ENCODE measurements at places on chromosomes 5 and 9.

DNA sequence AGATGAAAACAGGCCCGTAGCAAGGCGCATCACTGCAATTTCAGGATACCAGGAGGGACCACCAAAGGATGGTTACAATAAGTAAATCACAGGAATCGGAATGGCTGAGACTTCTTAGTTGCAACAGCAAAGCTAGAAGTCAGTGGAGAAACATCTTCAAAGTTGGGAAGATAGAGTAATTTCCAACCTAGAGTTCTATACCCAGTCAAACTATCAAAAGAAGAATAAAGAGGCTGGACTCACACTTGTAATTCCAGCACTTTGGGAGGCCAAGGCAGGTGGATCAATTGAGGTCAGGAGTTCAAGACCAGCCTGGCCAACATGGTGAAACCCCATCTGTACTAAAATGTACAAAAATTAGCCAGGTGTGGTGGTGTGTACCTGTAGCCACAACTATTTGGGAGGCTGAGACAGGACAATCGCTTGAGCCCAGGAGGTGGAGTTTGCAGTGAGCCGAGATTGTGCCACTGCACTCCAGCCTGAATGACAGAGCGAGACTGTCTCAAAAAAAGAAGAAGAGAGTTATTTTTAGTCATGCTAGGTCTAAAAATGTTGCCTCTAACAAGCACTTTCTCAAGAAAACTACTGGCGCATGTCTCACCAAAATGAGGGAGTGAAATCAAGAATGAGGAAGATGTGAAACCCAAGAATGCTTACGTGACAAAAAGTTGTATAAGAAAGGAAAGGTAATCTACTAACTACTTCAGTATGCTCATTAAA is 267.7 kb downstream of the DENND1A start:
- no peak for DNase-seq

- DNase-seq, result no peak
These were observed 73.9 kb upstream of the BRINP1 start for GRCh38 chr9:119443179-119443578.

DNA sequence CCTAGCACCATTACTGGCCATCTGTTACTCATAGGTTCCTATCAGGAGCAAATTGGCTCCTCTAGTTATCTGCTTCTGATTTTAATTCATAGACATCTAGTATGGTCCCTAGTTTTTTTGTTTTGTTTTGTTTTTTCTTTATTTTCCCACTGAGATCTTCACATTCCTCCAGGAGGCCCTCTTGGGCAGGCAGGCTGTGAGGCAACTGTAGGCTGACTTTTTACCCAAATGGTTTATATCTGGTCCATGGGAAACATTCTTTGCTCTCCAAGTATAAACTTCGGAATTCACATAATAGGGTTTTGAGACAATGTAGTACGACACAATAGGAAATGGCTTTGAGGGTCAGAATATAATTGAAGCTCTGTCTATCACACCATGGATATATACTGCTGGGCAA is 250.9 kb upstream of the DAB2 start:
- no peak for DNase-seq

GRCh38 chr9:137820161-137820855 is 57.3 kb upstream of the CACNA1B start:
- DNase-seq, result no peak

GRCh38 chr9:73357607-73358006 is 205.9 kb downstream of the ANXA1 start:
- DNase-seq, result no peak

GRCh38 chr9:89497978-89498851 is at the start of gene SEMA4D:
Gene SEMA4D (minus strand): TSS chr9:89498113. CDS start chr9:89405456, 92,657 bp downstream.
- DNase-seq, result peak; percentile 58

- DNase-seq, result no peak
These were observed 218.0 kb downstream of the PIK3R1 start for GRCh38 chr5:68433526-68433922.

- DNase-seq, result peak; percentile 76
These were observed 2.3 kb upstream of the ZNF782 start for GRCh38 chr9:96856363-96857286.

DNA sequence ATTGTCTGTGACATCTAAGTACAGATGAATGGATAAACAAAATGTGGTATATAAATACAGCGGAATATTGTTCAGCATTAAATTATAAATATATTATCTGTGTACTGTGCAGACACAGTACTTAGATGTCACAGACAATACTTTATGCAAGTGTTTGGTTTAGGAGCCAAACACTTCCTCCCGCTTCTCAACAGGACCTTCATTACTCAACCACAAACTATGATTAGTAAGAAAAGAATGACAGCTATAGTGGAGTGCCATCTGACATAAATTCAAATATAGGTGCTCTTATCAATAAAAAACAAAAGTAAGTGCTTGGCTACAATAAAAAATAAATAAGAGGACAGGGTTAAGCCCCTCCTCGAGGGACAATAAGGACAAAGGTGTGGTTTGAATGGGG is 38.9 kb upstream of the STX17 start:
- DNase-seq, result peak; percentile 47

GRCh38 chr5:154587123-154588026 is 109.3 kb upstream of the HAND1 start:
- peak; percentile 5 for DNase-seq

DNA sequence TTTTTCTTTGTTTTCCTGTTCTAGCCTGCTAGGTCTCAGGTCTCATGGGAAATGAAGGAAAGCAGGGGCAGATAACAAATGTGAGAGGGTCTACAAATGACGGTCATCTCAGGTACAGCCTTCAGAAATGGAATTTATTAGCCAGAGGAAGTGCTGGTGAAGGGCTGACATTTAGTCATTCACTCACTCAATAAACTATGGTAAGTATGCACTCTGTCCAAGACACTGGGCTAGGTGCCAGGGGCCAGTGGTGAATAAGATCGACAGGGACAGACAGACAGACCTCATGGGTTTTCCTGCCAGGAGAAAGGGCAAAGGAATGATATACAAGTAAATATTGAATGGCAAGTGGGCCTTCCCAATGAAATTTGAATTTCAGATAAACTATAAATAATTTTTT is 6.3 kb downstream of the PDE6A start:
- DNase-seq, result peak; percentile 89

DNA sequence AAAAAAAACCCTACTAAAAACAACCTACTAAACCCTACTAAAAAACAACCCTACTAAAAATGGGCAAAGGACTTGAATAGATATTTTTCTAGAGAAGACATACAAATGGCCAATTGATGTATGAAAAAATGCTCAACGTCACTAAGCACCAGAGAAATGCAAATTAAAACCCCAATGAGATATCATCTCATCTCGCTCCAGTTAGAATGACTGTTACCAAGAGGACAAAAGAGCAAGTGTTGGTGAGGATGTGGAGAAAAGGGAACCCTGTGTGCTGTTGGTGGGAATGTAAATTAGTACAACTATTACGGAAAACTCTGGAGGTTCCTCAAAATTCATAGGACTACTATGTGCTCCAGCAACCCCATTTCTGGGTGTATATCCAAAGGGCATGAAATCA is 10.8 kb downstream of the SDHA start:
- DNase-seq, result no peak

- no peak for DNase-seq
These were observed 1395.9 kb downstream of the PTPRD start for GRCh38 chr9:9216934-9217333.

- no peak for DNase-seq
These were observed 252.5 kb downstream of the NNT start for GRCh38 chr5:43855452-43855851.

- no peak for DNase-seq
These were observed 176.7 kb upstream of the PRDM9 start for GRCh38 chr5:23330726-23331125.

DNA sequence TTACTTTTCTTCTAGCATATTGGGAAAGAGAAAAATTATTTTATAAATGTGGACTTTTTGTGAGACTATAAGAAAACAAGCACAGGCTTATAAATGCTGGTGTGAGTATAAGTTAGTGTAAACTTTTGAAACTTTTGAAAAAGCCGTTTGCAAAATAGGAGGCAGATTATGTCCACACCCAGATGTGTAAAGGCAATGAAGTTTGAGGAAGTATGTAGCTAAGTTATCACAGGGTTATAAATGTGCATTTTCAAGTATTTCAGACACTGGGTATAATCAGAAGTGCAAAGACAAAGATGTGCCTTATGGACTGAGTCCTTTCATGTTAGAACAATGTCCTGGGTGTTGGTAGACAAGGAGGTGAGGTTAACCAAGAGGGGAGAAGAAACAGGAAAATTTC is 85.5 kb downstream of the ANXA1 start:
- DNase-seq, result no peak

- peak; percentile 9 for DNase-seq
These were observed 110.5 kb downstream of the MEGF10 start for GRCh38 chr5:127400946-127401670.

GRCh38 chr5:160023908-160024630 is 15.1 kb downstream of the TTC1 start:
- no peak for DNase-seq

GRCh38 chr9:107390279-107390678 is 99.3 kb downstream of the KLF4 start:
- DNase-seq, result no peak

- no peak for DNase-seq
These were observed 69.8 kb downstream of the SLCO4C1 start for GRCh38 chr5:102226321-102226720.

GRCh38 chr5:53923961-53924360 is 363.5 kb downstream of the NDUFS4 start:
- peak; percentile 7 for DNase-seq

DNA sequence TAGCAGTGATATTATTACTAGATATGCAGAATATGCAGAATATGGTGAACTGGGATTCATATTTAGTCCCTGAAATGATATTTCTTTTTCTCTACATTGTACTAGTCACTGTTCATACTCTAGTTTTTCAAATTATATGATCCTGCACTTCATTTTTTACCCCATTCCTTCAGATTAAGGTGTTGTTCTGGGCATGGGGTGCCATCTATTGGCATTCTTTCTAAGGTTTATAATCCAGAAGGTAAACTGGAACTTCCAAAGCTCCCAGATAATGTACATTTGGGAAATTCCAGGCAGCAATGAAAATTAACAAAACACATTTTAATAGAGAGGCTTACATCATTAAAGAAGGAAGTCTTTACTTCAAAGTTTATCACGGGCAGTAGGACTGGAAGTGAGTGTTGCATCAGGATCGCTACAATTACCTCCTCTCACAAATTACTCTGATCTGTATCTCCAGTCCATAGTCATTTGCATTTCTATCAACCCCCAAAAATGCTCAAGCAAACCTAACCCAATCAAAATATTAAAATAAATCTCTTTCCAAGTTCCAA is 12.5 kb downstream of the RFX3 start:
- no peak for DNase-seq

GRCh38 chr9:121983736-121984135 is 109.4 kb downstream of the TTLL11 start:
- no peak for DNase-seq

DNA sequence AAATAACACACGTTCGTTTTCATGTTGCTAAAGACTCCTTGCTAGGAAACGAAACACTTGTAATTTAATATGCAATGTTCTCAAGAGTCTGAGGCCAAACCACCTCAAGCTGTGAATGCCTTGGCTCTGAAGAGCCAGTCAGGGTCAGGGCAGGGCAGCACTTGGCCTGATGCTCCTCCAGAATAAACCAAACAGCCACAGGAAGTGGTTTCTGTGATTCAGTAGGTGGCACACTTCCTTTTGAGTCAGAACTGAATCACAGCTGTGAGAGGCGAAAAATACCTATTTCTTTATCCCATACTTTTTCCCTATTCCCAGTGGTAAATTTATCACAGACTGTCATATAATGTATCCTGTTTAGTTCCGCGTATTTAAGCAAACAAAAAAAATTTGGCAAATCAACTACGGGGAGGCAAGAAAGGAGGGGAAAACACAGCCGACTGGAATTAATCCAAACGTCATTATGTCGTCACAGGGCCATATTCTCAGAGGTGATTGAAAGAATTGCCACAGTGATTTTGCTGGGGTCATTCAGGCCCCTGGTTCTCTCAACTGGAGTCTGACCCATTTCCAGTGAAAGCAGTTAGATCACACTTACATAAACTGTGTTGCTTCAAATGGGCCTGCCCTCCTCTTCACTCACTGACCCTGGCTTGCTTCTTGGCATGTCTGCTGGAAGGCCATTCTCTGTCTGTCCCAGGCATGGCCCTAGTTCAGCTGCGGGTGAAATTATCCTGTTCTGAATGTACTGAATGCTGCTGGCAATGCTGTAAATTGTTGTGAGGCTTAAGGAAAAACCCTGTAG is 71.2 kb downstream of the ARRDC3 start:
- DNase-seq, result peak; percentile 99

DNA sequence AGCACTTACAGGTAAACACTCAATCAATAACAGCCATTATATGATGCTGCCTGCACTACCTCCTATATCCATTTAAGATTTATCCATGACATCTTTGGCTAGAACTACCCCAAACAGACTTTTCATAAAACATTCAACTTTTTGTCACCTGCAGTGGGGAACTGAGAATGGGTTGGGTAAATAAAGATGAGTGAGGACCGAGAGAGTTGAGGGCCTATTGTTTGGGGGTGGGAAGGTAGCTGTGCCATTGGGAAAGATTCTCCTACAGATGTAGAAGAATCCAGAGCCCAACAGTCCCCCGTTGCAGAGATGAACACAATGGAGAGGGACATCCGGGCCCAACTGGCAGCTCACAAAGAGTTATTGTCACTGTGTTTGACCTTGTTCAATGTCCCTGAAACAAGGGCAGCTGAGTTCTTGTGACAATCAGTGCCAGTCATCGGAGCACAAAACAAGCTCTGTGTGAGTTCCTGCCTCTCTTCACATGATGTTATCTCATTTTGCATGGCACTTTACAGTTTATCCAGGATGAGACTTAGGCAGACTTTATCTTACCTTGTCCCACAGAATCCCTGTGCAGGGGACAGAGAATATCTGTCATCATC is 11.5 kb upstream of the SLC31A2 start:
- no peak for DNase-seq

DNA sequence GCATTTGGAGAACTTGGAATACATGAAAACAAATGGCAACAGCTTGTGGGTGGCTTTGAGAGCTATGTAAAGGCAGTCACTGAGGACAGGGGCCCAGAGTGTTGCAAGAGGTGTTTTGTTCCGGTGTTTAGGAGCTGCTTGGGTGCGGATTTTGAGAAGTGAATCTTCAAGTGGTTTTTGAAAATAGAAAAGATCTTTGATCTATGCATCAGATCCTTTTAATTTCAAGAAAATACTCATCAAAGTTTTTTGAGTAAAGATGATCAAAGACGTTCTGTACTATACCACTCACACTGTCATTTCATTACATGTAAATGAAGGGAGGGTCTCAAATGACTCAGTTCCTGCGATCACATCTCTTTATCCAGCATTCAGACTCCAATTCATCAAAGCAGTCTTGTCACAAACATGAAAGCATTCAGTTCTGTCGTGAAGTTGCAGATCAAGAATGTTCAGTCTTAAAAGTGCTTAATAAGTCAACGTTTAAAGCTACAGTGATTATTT is 112.5 kb downstream of the WDR41 start:
- no peak for DNase-seq

- no peak for DNase-seq
These were observed 11.1 kb upstream of the WNK2 start for GRCh38 chr9:93172666-93173364.
